ENCODE measurements at places on chromosomes 6 and 20. TPM values are rescaled to one million over a fixed set of nuclear protein-coding genes. Genes with fewer than 3 reads are reported as not detected.

Gene C4B
- total RNA-seq, result 3.7 TPM

Gene ADAM33
- total RNA-seq, result 3.0 TPM

Gene TRIM15
- total RNA-seq, result not detected

Gene ETV7
- 2.4 TPM for total RNA-seq

Gene SIRPB2
- total RNA-seq, result not detected

Gene KIAA1755
- total RNA-seq, result 1.1 TPM

Gene VGLL2
- total RNA-seq, result 1.7 TPM

Gene SSTR4
- not detected for total RNA-seq

GRCh38 chr6:137811121-137811915, 55.7 kb upstream of the TNFAIP3 start:
- no peaks in the 10 kb centered on the region for H3K27me3 ChIP-seq
- H3K27ac ChIP-seq, result peak overlapping the region; percentile 61
- no peaks in the 10 kb centered on the region for H3K36me3 ChIP-seq
- peak; percentile 85 for DNase-seq

GRCh38 chr6:142624978-142625715, 319.8 kb downstream of the HIVEP2 start:
- DNase-seq, result no peak
- no peaks in the 10 kb centered on the region for H3K36me3 ChIP-seq
- H3K27ac ChIP-seq, result no peak overlapping the region

- no peaks in the 10 kb centered on the region for H3K36me3 ChIP-seq
- H3K27me3 ChIP-seq, result peaks cover 11% of the 10 kb centered on the region
- H3K27ac ChIP-seq, result peak within 1 kb of the TSS; percentile 49
- peak; percentile 87 for DNase-seq
- H3K4me1 ChIP-seq, result peaks cover 14% of the 10 kb centered on the region
Observed at GRCh38 chr6:90296341-90297114, at the start of gene BACH2. Gene BACH2, minus strand, starts transcription at chr6:90296843. Its CDS starts 287,999 bp downstream, at chr6:90008844.

DNA sequence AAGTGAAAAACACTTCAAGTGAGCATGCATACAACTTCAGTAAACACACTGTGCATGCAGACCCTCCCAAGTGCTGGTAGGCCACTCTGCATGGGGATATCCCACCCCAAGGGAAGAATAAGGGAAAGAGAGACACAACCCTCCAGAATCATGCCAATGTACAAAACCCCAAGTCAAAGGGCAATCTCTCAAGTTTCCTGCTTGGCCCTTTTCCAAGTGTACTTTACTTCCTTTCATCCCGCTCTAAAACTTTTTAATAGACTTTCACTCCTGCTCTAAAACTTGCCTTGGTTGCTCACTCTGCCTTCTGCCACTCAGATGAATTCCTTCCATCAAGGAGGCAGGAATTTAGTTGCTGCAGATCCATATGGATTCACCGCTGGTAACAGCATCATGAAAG, 205.7 kb upstream of the PROKR2 start:
- no peak for DNase-seq
- no peak overlapping the region for H3K4me3 ChIP-seq
- peaks cover 7% of the 10 kb centered on the region for H3K27me3 ChIP-seq
- H3K36me3 ChIP-seq, result no peaks in the 10 kb centered on the region

DNA sequence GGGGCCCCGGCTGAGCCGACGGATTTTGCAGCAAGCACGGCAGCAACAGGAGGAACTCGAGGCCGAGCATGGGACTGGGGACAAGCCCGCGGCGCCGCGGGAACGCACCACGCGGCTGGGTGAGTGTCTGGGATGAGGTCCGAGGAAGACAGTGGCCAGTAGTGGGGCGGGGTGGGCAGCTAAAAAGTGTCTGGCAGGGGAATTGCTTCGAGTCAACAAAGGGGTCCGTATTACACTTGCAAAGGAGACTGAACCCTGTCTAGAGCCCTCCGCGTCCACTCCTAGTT, 356 bp downstream of the BYSL start:
- peak overlapping the region; percentile 93 for H3K4me3 ChIP-seq
- no peaks in the 10 kb centered on the region for H3K27me3 ChIP-seq
- peak overlapping the region; percentile 100 for H3K27ac ChIP-seq
- DNase-seq, result no peak
- peaks cover 28% of the 10 kb centered on the region for H3K4me1 ChIP-seq
- peaks cover 10% of the 10 kb centered on the region for H3K36me3 ChIP-seq

- peak; percentile 93 for DNase-seq
- H3K4me1 ChIP-seq, result peaks cover 14% of the 10 kb centered on the region
- no peaks in the 10 kb centered on the region for H3K27me3 ChIP-seq
- peak overlapping the region; percentile 72 for H3K27ac ChIP-seq
- peak overlapping the region; percentile 36 for H3K4me3 ChIP-seq
Observed at GRCh38 chr6:127971945-127972391, 71.1 kb upstream of the THEMIS start.

DNA sequence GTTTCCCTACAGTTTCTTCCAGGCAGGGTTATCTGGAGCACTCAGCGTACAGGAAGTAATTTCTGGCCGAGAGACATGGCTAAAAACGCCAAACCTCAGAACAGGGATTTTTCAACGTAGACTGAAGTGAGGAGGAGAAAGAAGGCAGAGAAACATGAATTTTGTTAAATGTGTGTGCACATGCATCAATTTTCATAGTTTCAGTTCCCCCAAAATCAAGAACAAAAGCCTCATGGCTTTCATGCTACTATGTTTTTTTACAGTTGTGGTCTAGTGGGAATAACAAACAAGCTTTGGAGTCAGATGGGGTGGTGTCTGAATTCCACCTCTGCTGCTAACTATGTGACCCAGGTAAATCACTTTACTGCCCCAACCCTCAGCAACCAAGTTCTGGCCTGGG, 4.9 kb downstream of the TOMM34 start:
- H3K36me3 ChIP-seq, result peaks cover 60% of the 10 kb centered on the region
- no peak for DNase-seq
- no peak overlapping the region for H3K27ac ChIP-seq
- H3K4me3 ChIP-seq, result no peak overlapping the region
- no peaks in the 10 kb centered on the region for H3K27me3 ChIP-seq
- H3K4me1 ChIP-seq, result peaks cover 17% of the 10 kb centered on the region

- no peaks in the 10 kb centered on the region for H3K27me3 ChIP-seq
- no peak for DNase-seq
- H3K36me3 ChIP-seq, result no peaks in the 10 kb centered on the region
- no peak overlapping the region for H3K4me3 ChIP-seq
- H3K4me1 ChIP-seq, result no peaks in the 10 kb centered on the region
- no peak overlapping the region for H3K27ac ChIP-seq
Observed at GRCh38 chr6:47203938-47204611, 105.6 kb downstream of the TNFRSF21 start.

- H3K36me3 ChIP-seq, result no peaks in the 10 kb centered on the region
- no peak overlapping the region for H3K27ac ChIP-seq
- no peak for DNase-seq
- no peak overlapping the region for H3K4me3 ChIP-seq
Observed at GRCh38 chr6:135170238-135170637, 10.9 kb upstream of the MYB start.

- DNase-seq, result no peak
- no peaks in the 10 kb centered on the region for H3K36me3 ChIP-seq
- H3K4me3 ChIP-seq, result no peak overlapping the region
- no peaks in the 10 kb centered on the region for H3K4me1 ChIP-seq
- H3K27me3 ChIP-seq, result no peaks in the 10 kb centered on the region
- no peak overlapping the region for H3K27ac ChIP-seq
Observed at GRCh38 chr6:69042297-69042696, 407.2 kb downstream of the ADGRB3 start.

GRCh38 chr6:54491431-54491830, 183.2 kb downstream of the TINAG start:
- no peak overlapping the region for H3K4me3 ChIP-seq
- H3K4me1 ChIP-seq, result peaks cover 4% of the 10 kb centered on the region
- no peak overlapping the region for H3K27ac ChIP-seq
- H3K27me3 ChIP-seq, result no peaks in the 10 kb centered on the region

DNA sequence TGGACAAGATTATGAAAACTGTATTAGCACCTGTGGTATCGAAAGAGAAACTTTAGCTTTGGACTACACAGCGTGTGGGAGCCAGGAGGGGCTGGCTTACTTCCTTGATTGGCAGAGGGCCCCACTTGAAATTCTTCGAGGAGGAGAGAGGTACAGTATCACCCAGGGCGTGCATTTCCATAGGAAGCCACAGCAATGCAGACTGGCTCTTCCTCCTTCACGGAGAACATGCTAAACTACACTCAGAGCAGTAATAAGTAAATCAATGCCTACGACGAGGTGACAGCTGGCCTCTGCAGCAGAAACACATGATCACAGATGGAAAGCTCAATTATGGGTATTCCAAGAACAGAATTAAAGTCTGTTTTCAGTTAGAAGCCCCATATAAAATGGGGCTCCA, 44.2 kb downstream of the MYLK4 start:
- no peaks in the 10 kb centered on the region for H3K27me3 ChIP-seq
- no peaks in the 10 kb centered on the region for H3K36me3 ChIP-seq
- H3K4me1 ChIP-seq, result no peaks in the 10 kb centered on the region
- H3K4me3 ChIP-seq, result no peak overlapping the region
- no peak overlapping the region for H3K27ac ChIP-seq

DNA sequence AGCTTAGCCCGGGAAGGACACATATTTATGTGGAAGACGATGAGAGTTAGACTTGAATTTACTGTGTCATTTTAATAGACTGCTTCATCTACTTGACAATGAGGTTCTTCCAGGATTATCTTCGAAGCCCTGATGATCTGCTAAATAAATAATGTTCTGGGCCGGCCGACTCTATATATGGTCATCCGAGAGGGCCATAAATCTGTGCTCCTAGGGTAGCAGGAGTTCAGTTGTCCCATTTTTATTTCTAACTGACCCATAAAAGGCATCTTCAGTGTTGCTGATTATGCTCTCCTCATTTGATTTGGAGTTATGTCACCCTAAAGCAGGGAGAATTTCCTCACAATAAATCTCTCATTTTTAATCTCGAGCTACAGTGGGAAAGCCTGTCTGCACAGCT, 217.1 kb downstream of the SLC24A3 start:
- no peak overlapping the region for H3K4me3 ChIP-seq
- H3K27me3 ChIP-seq, result no peaks in the 10 kb centered on the region
- DNase-seq, result no peak
- H3K36me3 ChIP-seq, result no peaks in the 10 kb centered on the region

All from astrocyte (in vitro differentiated cells and primary cell).